Stimulated activated naive CD8-positive, alpha-beta T cell treated with anti-CD3 and anti-CD28 coated beads, Interleukin-15, amount 100 ng/mL, for 72 hours (primary cell): ENCODE measurements at places on chromosomes 3 and 15.

DNA sequence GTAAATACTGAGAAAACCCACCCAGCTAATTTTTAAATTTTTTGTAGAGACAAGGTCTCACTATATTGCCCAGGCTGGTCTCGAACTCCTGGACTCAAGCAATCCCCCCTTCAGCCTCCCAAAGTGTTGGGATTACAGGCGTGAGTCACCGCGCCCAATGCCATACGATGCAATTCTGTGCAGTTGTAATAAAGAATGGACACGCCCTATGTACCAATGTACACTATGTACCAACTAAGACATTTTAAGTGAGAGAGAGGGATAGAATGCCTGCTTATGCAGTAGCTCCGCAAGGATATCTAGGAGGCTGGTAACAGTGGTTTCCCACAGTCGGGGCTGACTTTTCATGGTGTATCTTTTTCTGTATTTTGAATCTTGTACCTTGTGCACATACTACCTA is 14.6 kb downstream of the ZNF710 start:
- no peak for DNase-seq

- DNase-seq: no peak
Observed at GRCh38 chr3:135444058-135444457, 521.5 kb upstream of the PPP2R3A start.

DNA sequence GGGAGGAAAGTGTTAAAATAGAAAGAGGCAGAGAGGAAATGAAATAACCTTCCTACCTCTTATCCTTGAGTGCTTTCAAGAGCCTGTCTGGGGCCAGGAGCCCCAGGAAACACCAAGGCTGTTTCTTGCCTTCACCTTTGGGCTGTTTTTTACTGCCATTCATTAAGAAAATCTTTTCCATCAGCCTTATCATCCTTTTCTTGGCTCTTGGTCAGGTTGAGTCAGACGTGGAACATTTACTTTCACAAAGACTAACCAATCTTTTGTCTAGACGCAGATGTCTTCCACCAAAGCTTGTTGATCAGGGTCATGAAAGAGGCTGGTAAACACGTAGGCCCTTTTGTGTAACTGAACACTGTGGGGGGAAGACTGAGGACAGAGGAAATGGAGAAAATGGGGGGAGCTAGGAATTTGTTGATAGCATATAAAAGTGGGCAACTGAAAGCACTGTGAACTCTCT is 151.0 kb upstream of the THBS1 start:
- peak; percentile 24 for DNase-seq

DNA sequence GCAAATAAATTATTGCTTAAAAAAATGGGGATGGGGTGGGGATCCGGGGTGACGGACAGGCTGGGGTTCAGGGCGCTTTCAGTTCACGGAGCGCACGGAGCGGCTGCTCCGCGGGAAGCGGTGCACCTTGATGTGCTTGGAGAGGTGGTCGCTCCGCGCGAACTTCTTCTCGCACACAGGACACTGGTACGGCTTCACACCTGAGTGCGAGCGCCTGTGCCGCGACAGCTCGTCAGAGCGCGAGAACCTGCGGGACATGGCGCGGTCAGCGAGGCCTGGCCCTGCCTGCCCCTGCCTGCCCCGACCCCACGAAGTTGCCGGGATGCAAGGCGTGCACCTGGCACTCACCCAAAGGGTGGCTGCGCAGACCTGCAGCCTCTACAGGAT is 13.6 kb downstream of the KLF15 start:
- peak; percentile 6 for DNase-seq

DNA sequence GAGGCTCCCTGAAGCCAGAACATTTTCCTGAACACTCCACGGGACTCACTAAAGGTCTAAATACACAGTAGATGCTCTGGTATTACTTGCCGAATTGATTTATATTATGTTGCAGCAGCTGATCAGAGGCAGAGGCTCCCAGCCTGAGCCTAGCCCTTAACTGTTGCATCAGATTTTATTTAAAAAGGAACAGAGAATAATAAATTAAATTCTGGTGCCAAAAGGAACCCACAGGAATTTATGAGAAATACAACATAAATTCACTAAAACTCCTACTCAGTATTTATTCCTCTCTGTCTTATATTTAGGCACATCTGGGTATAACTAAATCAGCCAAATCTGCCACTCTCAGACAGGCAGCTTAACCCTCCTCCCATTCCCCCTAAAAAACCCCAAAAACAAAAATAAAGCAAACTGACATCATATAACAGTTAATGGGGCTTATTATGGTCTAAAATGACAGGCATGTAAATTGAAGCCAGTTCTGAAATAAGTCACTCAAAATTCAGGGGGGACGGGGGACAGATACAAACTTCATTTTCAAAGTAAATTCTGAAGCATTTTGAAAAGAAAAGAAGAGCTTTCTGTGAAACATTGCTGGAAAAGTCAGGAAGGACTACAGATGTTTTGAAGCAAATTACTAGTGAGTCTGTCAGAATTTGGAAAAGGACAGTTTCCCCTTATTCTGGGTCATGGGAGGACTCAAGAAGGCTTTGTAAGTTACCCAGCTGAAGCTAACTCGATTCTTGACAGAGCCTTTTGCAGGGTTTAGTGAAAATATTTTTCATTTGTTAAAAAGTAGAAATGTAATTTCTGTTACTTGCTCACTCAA is 53.8 kb upstream of the CORO2B start:
- no peak for DNase-seq

DNA sequence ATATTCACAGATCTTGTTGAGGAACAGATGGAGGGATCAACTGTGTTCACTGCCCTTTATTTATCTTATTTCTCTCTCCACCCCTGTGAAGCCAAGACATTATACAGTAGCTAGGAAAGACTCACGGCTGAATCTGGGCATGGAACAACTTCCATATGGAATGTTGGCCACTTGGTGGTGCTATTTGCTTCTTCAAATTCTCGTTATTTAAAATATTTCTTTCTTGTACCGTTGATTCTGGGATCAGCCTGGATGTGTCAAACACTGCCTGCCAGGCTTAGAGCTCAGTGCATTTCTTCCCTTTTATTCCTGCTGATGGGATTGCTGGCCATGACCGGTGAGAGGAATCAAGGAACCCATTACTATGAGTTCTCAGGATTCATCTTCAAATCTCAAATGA is 17.5 kb upstream of the GASK1A start:
- DNase-seq: no peak

DNA sequence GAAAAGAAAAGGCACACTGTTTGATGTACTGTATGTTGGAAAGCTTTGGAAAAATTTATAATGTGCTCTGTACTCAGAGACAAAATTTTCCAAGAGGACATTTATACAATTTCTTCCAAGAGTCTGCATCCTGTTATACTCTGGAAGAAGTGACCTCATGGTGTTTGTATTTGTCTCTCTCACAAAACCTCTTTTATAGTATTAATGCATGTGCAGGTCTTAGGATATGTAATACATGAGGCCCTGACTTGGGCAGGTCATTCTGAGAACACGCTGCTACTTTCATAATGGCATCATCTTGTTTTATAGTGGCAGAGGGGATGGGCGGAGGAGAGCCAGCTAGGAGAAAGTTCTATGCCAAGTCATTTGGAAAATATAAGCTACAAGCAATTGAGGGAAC is 72.0 kb upstream of the P3H2 start:
- no peak for DNase-seq

DNA sequence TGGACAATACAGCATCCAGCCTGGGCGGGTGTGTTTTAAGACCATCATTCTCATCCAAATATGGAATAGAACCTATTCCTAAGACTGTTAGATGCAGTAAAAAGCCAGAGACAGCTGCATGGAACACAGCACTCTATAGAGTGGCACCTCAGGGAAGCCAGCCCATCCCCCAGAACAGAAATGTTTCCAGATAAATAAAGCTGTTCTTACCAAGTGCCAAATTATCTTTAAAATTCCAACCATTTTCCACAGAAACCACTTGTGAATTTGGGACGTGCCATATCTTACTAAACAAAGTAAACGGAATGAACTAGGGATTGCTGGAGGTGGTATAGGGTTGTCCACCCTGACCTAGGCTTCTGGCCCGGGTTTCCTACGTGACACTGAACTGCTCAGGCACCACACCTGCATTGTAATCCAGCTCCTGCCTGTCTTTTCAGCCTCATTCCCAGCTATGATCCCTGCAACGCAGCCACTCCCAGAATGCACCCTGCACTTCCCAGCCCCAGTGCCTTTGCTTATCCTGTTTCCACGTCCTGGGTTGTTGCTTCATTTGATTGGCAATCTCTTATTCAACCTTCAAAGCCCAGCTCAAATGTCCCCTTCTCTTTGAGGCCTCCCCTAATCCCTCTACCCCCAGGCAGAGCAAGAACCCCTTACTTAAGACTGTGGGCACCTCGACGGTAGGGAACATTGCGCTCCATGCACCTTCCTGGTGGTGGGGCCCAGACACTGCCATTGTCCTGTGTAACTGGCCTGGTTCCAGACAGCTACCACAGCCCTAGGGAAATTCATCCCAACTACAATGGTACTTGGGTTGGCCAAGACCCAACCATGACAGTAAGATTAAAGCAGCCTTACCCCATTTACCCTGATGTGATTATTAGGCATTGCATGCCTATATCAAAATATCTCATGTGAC is 100.2 kb downstream of the IQSEC1 start:
- DNase-seq: no peak

DNA sequence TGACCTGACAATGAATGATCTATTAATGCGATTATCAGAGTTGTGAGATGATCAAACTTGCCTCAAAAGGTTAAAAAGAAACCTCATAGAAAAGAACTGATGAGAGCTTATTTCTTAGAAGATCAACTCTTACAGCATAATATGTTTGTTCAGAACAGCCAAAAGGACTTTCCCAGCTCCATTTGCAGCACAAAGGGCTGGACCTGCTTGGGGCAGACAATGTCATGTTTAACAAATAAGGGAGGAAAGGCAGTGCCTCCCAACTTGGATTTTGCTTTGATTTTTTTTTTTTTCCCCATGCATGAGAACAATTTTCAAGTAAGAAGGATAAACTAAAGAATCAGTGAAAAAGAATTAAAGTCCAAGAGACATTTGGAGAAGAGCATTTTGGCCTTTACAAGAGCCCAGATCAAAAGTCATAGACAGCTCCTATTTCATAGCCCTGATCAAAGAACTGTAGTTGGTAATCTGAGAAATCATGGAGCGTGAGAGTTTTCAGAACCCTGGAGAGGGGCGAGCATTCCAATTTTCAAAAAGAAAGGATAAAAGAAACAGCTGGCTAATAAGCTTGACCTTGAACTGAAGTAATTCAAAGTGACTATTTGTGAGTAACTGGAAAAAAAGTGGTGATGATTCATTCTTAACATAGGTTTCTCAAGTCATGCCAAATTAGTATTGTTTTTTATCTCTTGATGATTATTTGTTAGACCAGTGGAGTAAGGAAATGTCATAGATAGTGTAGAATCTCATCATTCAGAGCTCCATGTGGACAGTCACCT is 136.0 kb upstream of the CFAP20DC start:
- no peak for DNase-seq

- DNase-seq: no peak
Observed at GRCh38 chr3:178658694-178659325, 122.6 kb downstream of the KCNMB2 start.

- DNase-seq: peak; percentile 30
Observed at GRCh38 chr15:75198560-75199356, 2.9 kb upstream of the C15orf39 start.
